Heart left ventricle (tissue), 16 donors: ENCODE measurements at places on chromosomes 6 and 20. TPM values are rescaled to one million over a fixed set of nuclear protein-coding genes. Genes with fewer than 3 reads are reported as not detected.

GRCh38 chr20:11248687-11249638 lies 575.2 kb upstream of the JAG1 start:
- no peak for DNase-seq

UNC5CL gene
- 0.65 TPM for polyA plus RNA-seq

- no peak for DNase-seq
Measured at GRCh38 chr20:22404419-22405170, 179.8 kb downstream of the FOXA2 start.

CASP8AP2 gene
- polyA plus RNA-seq: 4.4 TPM

RBM24 gene
- 127 TPM for polyA plus RNA-seq

LTA gene
- polyA plus RNA-seq: 0.07 TPM

GRCh38 chr6:112683926-112684325 lies 336.8 kb downstream of the RFPL4B start:
- DNase-seq: no peak

OR2H2 gene
- polyA plus RNA-seq: not detected

DNA sequence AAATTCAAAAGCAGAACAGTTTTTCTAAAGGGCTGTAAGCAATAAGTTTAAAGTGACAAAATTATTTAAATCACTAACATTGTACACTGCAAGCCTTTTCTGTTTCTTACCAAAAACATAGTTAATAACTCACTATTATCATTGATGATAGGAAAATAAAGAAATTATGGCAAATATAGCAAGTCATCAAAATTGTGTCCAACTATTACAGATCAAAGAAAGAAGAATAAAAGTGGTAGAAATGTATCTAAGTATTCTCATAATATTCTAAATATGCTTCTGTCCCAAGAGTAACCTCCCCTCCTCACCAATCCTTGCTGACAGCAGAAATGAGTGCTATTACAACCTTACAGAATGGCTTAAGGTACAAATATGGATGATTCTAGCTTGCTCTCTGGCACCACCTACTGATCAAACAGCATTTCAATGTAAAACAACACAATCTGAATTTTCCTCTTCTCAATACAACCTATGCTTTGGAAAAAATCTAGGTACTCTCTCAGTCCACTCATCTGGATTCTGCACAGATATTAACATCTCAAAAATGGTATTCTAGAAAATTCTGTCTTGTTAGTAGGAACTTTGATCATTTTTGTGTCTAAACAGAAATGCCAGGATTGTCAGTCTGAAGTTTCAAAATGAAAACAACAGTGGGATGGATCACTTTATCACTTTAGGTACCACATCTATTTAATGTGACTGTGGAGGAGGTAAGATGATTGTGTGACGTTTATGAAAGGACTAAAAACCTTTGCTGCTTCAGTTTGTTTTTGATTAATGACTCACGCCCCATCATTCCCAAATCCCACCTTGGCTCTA lies 40.9 kb downstream of the ZFP64 start:
- DNase-seq: no peak

DNA sequence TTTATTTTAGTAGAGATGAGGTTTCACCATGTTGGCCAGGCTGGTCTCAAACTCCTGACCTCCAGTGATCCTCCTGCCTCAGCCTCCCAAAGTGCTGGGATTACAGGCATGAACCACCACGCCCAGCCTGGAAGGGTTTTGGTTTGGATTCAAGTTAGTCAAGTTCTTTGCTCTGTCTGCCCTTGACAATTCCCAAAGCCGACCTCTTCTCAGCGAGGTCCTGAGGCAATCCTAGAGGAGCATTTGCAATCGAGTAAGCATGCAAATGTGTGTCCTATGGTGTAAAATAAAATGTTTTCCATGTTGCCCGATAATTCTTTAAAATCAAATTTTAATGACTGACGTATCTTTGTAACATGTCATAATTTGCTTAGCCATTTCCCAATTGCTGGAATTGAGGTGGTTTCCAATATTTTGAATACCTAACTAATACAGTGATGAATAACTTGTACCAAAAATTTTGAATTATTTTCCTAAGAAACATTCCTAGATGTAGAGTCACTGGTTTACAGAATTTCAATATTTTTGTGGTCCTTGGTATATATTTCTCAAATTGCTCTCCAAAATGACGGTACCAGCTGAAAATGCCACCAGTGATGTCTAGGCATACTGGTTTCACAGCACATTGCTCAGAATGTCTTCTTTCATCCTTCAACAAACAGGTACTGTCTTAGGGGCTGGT lies 38.7 kb downstream of the GTF2H5 start:
- no peak for DNase-seq

- DNase-seq: no peak
Measured at GRCh38 chr6:99712519-99712918, 105.9 kb downstream of the PRDM13 start.

GNAS-AS1 gene
- polyA plus RNA-seq: 0.17 TPM

DNA sequence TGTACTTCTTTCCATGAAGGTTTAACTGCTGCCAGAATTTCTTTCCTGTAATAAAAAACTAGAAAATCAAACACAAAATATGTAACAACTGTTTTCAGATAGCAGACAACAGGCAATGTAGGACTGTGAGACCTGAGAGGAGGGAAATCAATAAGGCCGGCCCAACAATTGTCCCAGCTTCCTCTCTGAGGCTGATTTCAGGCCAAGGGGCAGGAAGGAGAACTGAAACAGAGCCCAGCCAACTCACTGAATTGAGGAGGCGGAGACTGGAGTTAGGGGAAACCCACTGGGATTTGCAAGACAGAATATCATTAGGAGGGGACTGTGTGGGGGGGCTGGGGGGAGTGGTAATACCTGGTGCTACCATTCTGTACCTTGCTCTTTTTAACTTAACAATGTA lies 42.2 kb downstream of the FLRT3 start:
- no peak for DNase-seq

MYMX gene
- polyA plus RNA-seq: 0.42 TPM

KIAA1755 gene
- polyA plus RNA-seq: 2.1 TPM

- no peak for DNase-seq
Measured at GRCh38 chr6:167956983-167957492, 40.4 kb upstream of the KIF25 start.

GRCh38 chr20:5195655-5196054 lies 68.8 kb downstream of the CDS2 start:
- DNase-seq: no peak

CCN2 gene
- 65.6 TPM for polyA plus RNA-seq

- DNase-seq: no peak
Measured at GRCh38 chr6:45222380-45222779, 105.8 kb upstream of the RUNX2 start.

DNA sequence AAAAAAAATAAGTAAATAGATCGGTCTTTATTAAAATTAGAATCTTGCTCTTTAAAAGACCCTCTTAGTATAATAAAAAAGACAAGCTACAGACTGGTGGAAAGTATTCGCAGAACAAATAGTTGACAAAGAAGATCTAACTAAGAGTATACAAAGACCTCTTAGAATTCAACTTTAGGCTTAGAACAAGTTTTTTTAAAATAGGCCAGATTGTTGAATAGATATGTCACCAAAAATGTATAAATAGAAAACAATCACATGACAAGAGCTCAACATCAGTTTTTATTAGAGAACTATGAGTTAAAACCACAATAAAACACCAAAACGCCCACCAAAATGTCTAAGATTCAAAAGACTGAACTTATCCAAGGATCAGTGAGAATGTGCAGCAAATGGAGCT lies 632.7 kb upstream of the PTCHD4 start:
- DNase-seq: no peak

DNA sequence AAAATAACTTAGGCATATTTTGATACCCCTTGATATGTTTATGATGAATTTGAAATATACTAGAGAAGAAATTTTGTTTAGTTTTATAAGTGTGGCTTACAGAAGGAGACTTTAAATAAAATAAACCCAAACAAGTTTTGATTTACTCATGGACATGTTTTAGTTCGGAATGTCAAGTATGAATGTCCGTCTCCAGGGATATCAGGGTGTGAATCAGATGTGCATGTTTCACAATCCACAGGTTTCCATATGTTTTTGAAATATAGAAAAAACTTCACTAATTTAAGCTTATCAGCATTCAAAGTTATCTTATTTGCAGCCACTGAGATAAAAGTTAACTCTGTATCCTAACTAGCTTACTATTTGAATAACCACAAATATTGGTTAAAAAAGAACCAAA lies 51.5 kb downstream of the PLCB1 start:
- no peak for DNase-seq

DNA sequence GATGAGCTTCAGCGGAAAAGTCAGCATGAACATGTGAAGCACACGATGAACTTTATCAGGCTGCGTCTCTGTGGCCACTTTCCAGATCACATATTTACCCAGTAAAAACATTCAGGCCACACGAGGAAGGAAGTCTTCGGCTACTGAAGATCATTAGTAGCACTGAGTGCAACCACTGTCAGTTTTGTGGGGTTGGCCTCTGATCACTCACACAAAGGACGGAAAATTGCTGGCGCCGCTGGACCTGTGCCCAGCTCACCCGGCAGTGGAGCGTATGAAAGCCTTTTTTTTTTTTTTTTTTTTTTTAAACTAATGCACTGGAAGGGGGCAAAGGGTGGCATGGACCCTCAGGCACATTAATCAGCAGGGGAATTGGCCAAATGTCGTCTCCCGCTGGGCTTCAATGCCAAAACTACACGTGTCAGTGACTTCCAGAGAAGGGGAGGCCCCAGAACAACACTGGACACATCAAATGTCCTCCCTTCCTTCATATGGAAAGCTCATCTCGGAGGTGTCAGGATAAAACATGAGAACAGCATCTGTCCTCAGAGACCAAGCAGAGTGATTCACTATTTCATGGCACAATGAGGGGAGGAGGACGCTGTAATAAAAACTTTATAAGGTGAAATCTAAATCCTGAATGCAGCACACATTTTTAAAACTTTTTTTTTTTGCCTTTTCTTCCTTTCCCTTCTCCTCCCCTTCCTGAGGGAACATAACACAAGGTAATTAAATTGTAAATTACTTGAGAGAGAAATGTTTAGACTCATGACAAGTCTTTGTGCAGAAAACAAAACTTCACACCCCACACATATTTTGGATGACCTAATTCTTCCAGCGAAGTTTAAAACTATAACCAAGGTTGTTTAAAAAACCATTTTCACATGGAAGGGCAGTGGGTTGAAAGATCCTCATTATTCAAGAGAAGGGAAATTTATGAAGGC lies 223.4 kb downstream of the FOXC1 start:
- peak; percentile 60 for DNase-seq

- DNase-seq: no peak
Measured at GRCh38 chr20:25632940-25633790, 9.4 kb upstream of the NANP start.

RAET1E gene
- 0.46 TPM for polyA plus RNA-seq

- DNase-seq: no peak
Measured at GRCh38 chr6:36443471-36444428, 950 bp downstream of the KCTD20 start.

AGER gene
- 1.4 TPM for polyA plus RNA-seq

- DNase-seq: no peak
Measured at GRCh38 chr6:133544419-133544818, 303.3 kb downstream of the EYA4 start.

PRL gene
- not detected for polyA plus RNA-seq

KCNB1 gene
- polyA plus RNA-seq: 1.9 TPM

GRCh38 chr6:73857341-73857890 lies 161.4 kb downstream of the CD109 start:
- DNase-seq: no peak

DNA sequence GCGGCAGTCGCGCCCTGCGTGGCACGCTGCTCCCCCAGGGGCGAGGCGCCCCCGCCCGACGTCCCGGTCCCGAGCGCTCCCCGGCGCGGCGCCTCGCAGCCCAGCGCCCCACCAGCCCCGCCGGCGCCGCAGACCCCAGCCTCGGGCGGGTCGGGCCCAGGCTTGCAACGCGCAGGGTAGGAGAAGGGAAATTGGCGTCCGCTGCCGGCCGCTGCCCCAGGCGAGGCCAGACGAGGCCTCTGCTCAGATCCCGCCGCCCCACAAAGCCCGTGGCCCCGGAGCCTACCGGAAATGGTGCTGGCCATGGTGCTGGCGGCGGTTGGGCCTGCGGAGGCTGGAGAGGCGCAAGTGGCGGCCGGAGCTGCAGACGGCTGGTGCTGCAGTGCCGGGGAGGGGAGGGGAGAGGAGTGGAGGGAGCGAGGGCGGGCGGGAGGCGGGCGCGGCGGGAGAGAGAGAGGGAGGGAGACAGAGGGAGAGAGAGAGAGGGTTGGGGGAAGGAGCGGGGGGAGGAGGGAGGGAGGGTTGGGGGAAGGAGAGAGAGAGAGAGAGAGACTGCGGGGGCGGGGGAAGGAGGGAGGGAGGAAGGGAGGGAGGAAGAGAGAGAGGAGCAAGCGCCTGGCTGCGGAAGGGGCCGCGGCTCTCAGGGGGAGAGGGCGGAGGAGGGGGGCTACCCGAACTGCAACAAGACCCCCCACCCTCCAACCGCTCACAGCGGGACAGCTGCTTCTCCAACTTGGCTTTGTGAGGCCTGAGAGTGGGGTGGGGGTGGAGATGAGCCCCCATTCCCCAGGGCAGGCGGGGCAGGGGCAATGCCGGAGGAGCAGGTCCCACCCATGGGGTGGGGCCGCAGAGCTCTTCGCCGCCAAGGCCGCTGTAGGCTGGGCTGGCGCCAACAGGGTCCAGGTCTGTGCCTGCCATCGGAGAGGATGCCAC lies at the start of gene STMN3:
STMN3 (minus strand) TSS at position 384 of the 933 bp plus-strand sequence; CDS start at position 305, 79 bp downstream.
- peak; percentile 92 for DNase-seq

DNA sequence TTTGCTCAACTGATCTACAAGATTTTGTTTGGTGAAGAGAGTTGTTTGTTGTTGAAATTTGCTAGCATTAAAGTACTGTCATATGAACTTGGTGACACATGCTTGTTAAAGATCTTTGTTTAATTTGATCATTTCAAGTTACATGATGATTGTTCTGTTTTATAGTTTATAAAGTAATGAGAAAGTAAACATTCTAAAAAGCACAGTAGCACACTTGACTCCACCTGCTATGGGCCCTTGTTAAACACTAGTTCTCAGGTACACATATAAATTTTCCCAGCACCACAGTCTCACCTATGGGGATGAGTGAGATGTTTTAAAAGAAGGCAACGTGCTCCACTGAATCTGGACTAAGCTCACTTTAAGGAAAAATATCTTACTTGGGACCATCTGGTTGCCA lies 14.1 kb downstream of the MCHR2 start:
- DNase-seq: no peak

RNF39 gene
- polyA plus RNA-seq: not detected
